Stimulated activated CD4-positive, alpha-beta T cell treated with anti-CD3 and anti-CD28 coated beads, Interleukin-2, amount 100 ng/mL, for 24 hours (primary cell): ENCODE measurements at places on chromosomes 6 and 20.

GRCh38 chr6:158046201-158047126, 64.8 kb downstream of the SYNJ2 start:
- DNase-seq = peak; percentile 20

DNA sequence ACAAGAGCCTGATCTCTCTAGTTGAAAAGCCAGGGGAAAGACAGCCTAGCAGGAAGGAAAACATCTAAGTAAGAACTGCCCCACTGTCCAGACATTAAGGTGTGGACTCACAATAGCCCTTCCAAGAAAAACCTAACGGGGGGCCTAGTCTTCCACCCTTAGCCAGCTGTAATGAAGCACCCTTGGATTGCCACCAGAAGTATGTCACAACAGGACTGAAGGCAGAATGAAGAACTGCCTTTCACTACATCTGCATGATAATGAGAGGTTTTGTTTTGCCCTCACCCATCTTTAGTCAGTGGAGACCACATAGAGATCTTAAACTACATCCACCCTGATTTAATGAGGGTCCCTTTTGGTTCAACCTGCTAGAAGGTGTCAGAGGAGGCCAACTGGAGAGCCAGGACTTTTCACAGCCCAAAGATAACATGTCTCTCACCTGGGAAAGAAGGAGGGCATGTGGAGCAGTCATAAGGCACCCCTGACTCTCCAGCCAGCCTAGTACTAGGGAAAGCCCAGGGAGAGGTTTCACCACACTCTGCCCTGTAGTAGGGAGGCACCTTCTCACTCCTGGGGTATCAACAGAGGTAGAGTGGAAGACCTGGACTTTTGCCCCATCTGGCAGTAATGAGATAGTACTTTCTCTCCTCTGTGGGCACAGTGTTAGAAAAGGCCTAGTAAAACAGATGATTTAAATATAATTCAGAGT, 1017.4 kb upstream of the MANEA start:
- no peak for DNase-seq

DNA sequence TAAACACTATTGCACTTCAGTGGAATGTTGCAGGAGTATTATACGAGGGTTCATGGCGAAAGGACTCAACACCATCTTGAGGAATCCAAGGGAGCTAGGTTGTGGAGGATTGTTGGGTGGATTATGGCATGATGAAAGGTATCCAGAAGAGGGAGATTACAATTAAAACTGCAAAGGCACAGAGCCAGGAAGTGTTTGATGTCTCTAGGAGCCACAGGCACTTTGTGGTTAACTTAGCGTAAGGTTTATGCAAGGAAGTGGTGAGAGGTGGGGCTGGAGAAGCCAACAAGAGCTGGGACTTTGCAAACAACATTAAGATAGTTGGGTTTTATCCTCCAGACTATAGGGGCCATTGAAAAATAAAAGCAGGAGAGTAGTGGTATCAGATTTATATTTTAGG, 86.6 kb upstream of the TPD52L1 start:
- DNase-seq = no peak

DNA sequence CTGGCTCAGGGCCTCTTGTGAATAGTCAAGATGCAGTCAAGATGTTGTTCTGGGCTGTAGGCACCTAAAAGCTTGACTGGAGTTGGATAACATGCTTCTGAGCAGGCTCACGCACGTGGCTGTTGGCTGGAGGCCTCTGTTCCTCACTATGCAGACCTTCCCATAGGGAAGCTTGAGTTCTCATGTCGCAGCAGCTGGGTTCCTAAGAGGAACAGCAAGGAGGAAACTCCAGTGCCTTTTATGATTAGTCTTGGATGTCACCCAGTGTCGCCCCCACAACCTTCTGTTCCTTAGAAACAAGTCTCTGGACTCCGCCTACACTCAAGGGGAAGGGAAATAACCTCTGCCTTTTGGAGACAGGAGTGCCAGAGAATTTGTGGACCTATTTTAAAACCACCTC, 210.7 kb downstream of the BCAS1 start:
- no peak for DNase-seq

GRCh38 chr20:58005581-58006345, 222.7 kb downstream of the ANKRD60 start:
- no peak for DNase-seq

- DNase-seq = no peak
Measured at GRCh38 chr6:68726337-68726736, 91.3 kb downstream of the ADGRB3 start.

DNA sequence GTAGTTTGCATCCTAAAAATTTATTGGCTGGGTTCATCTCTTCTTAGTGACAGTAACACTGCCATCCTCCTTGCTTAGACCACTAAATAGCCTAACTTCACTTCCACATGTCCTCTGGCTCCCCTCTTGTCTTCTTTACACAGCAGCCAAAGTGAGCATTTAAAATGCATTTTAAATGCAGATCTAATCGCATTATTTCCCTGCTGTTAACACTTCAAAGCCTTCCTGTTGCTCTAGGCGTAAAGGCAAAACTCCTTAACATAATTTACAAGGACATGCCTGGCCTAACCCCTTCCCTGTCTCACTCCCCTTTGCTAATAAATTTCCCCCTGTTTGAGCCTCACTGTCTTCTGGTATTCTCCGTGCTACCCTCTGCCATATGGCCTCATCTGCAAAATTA, 26.5 kb downstream of the NKAIN2 start:
- no peak for DNase-seq

DNA sequence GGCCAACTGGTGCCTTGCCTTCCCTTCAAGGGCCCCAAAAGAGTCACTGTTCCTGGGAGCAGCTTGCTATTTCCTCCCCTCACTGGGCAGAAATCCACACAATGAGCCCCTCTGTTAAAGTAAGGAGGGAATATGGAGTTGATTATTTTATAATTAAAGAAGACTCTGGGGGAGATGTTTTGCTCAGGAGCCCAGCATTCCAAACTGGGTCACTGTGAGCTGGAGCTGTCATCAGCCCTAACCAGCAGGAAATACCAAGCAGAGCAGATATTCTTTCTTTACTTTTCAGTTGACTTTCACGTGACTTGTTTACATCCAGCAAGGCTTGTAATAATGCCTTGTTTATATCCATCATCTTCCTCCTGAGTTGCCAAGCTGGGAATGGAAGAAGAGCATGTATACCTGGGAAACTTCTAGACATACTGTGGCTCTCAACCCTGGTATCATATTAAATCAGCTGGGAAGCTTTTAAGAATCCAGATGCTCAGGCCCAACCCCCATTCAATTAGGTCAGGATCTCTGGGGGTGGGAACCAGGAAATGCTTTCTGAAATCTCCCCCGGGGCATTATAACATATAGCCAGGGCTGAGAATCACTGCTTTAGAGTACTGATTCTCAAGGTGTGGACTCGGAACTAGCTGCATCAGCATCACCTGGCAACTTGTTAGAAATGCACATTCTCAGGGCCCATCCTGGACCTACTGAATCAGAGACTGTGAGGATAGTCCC, 175.6 kb upstream of the MYLIP start:
- DNase-seq = no peak

DNA sequence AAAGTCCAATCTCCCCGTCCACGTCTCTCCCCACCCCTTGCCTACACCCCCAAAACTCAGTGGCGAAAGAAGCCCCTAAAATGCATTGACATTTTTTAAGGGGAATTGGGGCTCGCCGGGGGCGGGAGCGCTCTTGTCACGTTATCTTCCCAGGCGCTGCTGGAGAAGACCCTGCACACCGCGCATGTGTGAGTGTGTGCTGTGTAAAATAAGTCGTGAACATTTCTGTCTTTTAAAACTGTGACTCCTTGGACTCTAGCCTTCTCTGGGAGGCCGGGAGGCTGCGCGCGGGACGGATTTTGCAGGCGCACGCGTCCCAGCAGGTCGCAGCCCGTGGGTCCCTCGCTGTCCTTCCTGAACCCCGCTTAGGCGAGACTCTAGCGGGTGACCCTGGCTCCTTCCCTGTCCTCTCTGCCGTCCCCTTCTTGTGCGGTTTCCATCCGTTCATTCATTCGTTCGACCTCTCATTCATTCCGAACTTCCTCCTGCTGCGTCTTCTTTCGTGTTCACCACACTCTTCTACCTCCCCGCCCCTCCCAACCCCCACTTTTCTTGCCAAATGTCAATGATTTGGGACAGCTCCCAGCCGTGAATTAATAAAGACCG, 2.2 kb downstream of the NRN1 start:
- no peak for DNase-seq
